ENCODE measurements at places on chromosomes 7 and 10.

DNA sequence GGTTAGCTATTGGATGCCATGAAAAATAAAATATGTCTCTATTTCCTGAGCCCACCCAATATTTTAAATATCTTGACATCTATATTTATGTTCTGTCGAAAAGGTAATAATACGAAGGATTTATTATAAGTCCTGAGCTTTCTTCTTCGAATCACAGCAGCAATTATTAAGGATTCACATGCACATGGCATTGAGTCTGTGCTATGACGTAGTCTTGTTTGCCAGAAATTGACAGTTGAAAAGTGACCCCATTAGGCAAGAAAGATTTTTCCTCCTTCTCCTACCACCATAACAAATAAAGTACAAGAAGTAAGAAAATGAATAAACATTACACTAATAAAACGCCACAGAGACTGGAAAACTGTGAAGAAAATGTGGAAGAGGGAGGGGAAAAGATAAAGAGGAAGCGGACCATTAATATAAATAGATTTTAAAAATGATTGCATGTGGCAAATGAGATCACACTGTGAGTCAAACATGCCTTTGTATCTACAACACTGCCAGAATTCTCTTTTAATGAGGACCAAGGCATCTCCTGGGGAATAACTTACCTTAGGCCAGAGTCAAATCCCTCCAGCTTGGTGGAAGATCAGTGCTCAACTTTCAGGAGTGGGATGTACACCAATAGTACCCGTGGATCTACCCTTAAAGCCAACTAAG is 21.6 kb downstream of the FZD1 start:
- no peak for DNase-seq

DNA sequence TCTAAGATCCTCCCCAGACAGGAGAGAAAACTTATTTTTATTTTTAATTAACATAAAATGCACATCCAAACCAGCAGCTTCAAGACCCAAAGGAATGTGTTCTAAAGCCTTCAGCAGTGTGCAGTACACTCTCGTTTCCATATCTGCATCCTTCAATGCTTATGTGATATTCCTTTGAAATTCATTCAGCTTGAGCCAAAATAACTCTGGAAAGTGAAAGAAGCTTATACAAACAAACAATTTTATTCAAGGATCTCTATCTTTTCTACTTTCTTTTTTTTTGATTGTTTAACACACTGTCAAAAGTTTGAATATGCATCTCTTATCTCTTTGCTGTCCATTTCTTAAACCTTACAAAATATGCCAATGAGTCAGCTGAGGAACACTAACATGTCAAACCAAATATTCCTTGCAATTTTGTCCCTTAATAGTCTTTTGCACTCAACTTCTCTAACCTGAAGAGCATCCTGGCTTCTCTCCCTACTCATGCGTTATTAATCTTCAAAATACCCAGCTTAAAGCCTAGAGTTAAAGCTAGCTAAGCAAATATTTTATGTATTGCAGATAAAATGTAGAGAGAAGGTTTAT is 124.3 kb downstream of the THSD7A start:
- DNase-seq: no peak

- DNase-seq: peak; percentile 46
These were observed 43.5 kb downstream of the NHLRC2 start for GRCh38 chr10:113897693-113898618.

- no peak for DNase-seq
These were observed at the start of gene PRKAR1B for GRCh38 chr7:727104-727805. Gene PRKAR1B (minus strand): TSS chr7:727281. CDS start chr7:711505, 15,776 bp downstream.

- peak; percentile 55 for DNase-seq
These were observed 21.9 kb downstream of the ARHGAP22 start for GRCh38 chr10:48582970-48583369.

GRCh38 chr10:27743012-27743876 is 2.4 kb downstream of the MKX start:
- peak; percentile 44 for DNase-seq

- DNase-seq: no peak
These were observed 64.5 kb upstream of the C10orf90 start for GRCh38 chr10:126734967-126735366.

- DNase-seq: no peak
These were observed 74.0 kb downstream of the DOCK4 start for GRCh38 chr7:112132051-112132694.

DNA sequence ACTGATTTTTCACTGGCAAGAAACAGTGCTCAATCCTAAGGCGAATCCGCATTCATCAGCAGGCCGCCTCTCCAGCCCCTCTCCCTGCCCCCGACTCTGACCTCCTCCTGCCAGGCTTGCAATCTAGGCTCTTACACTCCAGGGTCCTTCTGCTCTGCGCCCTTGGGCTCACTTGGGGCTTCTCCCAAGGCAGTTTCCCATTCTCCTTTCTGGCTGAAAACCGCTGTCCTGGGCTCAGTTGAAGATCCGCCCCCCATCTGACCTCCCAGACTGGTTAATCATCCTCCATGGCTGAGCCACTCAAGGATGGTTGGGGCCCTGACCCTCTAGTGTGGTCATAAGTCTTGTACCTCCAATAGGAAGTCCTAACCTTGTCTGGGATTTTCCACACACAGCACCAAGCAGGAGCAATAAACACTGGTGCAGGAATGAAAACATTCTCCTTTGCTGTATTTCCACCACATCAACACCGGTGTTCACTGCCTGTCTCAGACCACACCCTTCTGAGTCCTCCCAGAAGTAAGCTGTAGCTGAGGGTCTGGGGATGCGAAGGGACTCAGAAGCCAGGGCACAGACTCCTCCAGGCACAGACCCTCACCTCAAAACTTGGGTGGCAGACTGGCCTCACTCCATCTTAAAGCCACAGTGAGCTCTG is 42.4 kb downstream of the TNS3 start:
- DNase-seq: no peak

DNA sequence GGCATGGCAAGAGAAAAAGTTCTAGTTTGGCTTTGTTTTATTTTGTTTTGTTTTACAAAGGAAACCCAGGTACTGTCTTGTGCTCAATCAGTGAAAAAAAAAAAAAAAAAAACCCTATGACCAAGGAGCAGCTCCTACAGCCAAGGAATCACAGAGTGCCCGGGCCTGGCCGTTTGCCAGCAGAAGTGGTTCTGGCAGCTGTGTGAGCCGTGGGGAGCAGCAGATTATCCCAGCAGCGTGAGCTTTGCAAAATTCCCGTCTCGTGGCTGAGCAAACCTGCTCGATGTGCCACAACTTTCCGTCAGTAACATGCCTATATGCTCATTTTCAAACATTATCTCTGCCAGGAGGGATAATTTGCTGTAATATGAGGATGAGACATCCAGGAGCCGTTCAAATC is 293.7 kb downstream of the POU6F2 start:
- DNase-seq: peak; percentile 66

DNA sequence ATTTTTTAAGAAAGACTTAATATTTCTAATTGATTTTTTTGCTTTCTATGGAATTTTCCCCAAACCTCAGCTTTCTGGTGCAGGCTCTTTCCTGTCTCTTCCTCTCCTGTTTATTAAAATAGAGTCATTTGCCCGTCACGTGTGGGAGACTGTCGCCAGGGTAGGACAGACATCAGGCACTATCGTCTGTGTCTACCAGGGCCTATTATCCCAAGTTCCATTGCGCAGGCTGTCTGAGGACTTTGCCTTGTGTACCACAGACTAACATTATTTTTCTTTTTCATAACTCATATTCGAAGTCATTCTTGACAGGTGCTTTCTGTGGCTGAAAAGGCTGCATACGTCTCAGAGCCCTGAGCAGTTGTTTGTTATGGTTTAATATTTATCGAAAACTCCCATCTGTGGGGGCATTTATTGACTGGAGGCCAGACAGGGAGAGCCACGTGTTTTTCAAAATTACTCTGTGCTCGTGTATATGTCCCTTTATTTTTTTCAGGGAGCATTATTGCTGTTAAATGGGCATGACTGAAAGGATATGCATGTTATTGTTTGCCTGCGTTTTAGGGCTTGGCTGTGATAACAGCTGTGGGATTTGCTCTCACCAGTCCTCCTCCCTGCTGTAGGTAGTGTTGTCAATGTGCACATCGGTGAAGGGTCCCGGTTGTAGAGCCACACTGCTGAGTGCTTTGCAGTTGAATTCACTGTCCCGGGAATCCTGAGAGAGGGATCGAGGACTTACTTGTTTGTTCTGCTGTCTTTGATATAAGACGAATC is 89.8 kb downstream of the CAMK1D start:
- DNase-seq: no peak

- peak; percentile 20 for DNase-seq
These were observed 27.0 kb downstream of the CALML3 start for GRCh38 chr10:5551531-5552375.

DNA sequence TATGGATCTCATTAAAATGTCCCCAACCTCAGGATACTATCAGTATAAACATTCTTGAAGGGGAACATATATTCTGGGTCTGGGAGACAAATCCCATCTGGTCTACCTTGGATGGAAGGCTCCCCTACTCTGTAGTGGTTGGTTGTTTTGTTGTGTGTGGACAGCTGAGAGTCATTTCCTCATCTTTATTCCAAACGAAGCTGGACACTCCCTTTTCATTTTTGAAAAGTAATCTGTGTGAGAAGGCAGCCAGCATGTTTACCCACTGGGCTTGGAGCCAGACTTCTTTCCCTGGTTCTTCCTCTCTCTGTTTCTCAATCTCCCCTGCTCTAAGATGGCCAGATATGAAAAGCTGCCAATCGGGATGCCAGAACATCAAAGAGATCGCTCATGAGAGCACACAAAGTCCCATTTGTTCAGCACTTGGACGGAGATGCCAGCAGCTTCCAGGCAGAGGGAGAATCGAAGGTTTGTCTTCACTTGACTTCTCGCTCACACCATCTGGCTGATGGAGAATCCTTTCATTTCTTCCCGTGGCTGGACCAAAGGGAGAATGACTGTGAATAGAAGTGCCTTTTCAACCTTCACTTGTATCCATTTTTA is 108.1 kb upstream of the AGR3 start:
- peak; percentile 65 for DNase-seq

- no peak for DNase-seq
These were observed 117.0 kb downstream of the MKX start for GRCh38 chr10:27628621-27629020.

DNA sequence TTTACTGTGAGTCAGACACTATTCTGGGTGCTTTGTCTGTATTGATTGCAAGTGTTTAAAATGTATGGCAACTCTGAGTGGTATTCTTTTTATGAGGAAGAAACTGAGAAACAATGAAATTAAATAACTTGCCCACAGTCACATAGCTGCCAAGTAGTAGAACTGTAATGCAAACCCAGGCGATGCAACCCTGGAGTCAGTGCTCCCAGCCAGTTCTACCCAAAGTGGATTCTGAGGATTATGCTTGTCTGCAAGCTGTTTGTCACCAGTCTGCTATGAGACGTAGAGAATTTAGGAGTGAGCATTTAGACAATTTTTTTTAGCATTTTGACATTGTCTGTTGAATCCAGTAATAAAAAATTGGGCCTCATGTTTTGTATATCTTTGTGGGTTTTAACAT is 306.0 kb upstream of the LRGUK start:
- no peak for DNase-seq

DNA sequence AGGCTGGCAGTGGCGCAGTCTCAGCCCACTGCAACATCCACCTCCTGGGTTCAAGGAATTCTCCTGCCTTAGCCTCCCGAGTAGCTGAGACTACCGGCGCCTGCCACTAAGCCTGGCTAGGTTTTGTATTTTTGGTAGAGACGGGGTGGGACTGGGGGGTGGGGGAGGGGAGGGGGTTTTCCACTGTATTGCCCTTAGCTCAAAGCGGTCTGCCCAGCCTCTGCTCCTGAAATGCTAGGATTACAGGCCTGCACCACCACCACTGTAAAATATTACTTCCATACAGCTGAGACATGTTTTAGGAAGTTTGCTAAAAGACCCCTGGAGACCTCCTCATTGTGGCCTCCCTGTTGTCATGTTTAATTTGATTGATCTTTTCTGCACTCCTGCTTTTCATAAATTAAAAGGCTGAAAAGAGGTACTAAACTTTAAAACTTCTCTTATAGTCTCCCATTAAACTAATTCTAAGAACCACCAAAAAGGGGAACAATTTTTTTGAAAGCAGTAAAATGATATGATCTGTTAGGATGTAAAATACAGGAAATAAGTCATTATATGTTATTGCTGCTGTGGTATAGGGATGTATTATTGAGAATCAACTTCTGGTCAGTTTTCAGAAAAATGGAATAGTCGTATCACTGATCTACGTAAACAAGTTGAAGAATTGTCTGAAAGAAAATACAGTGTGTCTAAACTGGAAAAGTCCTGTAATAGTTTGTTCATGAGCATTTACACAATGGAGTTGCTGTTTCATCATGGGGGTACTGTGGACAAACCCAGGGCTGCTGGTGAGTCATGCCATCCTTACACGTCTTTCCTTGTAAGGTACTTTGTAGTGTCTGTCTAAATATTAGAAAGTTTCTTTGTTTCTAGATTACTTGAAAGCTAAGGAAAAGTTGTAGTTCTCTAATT is 72.9 kb upstream of the TMEM248 start:
- DNase-seq: no peak

GRCh38 chr10:18294633-18295032 is 154.4 kb downstream of the CACNB2 start:
- no peak for DNase-seq

GRCh38 chr10:16756561-16757221 is 60.5 kb downstream of the RSU1 start:
- DNase-seq: no peak

GRCh38 chr7:146655928-146656797 is 539.6 kb downstream of the CNTNAP2 start:
- no peak for DNase-seq

- DNase-seq: no peak
These were observed 95.0 kb downstream of the MMRN2 start for GRCh38 chr10:86862373-86862772.

DNA sequence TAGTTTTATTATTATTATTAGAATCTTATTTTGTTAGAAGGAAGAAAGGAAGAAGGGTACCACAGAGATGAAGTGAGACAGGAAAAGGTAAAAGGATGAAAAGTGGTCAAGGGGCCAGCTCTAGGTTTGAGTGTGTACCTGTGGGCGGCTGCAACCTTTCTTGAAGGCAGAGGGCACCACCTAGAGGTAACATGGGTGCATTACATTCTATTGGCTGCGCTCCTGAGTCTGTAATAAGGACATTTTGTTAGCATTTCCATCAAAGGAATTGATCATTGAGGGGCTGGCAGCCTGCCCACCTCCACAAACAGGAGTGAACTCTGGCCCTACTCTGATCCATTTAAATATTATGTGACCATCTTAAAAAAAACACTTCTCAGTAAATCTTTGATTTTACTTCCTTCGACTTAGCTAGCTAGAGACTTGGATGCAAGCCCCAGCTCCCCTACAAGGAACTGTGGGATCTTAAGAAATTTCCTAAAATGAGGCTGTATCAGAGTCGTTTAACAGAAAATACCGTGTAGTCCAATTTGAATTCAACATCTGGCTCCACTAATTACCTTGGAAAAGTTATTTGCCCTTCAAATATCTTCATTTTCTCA is 610.4 kb downstream of the IPMK start:
- DNase-seq: peak; percentile 30

All from Right ventricle myocardium superior (tissue), 1 donor.